ENCODE measurements at places on chromosomes 4 and X.

GRCh38 chr4:5079581-5079980 is 28.3 kb downstream of the STK32B start:
- DNase-seq: no peak

GRCh38 chrX:13059637-13060499 is 15.4 kb upstream of the FAM9C start:
- DNase-seq: no peak

DNA sequence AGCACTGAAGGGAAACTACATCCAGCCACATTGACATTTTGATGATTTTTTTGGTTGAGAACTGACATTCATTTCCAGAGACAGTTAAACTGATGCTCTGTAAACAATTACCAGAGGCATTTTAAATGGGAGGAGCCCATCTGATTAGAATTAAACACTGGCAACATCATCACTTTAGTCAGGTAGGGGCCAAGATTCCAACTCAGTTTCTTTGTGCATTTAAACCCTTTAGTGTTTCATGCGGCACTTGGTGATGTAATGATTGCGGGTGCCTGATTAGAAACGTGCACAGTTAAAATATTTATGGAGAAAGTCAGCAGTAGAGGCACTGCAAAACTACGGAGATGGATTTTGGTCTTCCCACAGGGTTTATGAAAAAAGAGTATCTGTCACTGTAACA is 16.1 kb downstream of the TNIP3 start:
- no peak for DNase-seq

DNA sequence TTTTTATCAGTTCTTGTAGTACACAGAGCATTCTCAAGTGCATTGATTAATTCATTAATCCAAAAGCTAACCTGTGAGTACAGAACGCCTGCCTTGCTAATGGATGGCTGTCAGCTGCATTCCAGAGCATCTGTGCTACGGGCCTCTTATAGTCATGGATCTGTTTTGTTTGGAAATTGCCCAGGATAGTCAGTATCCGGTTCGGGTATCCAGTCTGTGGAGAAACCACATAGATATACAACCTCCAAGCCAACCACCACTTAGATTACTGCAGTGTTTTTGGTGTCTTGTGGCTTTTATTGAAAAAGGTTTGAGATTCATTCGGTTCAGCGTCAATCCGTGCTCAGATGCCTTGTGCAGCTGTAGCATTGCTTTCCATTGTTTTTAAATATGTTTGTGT is 4.0 kb downstream of the LAP3 start:
- no peak for DNase-seq

- DNase-seq: no peak
Measured at GRCh38 chr4:72489267-72489666, 79.8 kb downstream of the ADAMTS3 start.

DNA sequence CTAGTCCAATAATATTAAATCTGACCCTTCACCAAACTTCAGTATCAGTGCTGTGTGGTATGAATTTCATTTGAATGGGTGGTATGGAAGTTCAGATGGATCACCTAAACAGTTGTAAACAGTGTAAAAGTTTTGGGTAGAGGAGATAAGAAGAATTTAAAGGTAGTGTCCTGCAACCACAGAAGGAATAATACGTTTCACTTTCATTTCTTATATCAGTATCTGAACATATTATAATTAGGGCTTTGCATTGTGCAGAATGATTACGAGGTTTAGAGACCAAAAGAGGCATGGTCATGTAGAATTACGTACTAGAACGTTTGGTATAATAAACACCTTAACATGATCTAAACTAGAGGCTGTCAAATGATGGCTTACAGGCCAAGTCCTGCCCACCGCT is 116.1 kb downstream of the PDLIM5 start:
- DNase-seq: no peak

DNA sequence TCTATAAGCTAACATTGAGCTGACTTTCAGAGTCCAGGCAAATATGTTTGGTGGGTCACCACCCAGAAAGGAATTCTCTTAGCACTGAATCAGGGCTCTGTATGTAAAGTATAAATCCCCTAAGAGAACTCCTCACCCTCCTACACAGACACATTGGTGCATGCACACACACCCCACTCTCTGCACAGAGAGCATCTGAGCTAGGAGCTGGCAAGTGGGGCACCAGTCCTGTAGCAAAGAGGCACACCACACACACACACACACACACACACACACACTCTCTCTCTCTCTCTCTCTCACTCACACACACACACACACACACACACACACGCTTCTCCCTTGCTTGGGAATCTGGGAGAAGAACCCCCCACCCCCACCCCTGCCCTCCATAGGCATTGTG is 3.2 kb downstream of the SLITRK2 start:
- DNase-seq: no peak

GRCh38 chr4:121980643-121981042 is 28.8 kb upstream of the TRPC3 start:
- DNase-seq: no peak

DNA sequence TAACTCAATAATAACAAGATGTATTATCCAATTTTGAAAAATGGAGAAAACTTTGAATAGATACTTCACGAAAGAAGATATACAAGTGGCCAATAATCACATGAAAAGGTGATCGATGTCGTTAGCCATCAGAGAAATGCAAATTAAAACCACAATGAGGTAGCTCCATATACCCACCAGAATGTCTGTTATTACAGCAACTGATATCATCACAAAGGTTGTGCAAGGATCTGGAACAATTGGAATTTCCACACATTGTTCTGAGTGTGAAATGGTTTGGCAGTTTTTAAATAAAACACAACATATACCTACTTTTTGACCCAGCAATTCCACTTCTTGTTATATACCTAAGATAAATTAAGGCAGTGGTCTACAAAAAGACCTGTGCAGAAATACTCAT is 71.7 kb downstream of the IRS4 start:
- DNase-seq: no peak

DNA sequence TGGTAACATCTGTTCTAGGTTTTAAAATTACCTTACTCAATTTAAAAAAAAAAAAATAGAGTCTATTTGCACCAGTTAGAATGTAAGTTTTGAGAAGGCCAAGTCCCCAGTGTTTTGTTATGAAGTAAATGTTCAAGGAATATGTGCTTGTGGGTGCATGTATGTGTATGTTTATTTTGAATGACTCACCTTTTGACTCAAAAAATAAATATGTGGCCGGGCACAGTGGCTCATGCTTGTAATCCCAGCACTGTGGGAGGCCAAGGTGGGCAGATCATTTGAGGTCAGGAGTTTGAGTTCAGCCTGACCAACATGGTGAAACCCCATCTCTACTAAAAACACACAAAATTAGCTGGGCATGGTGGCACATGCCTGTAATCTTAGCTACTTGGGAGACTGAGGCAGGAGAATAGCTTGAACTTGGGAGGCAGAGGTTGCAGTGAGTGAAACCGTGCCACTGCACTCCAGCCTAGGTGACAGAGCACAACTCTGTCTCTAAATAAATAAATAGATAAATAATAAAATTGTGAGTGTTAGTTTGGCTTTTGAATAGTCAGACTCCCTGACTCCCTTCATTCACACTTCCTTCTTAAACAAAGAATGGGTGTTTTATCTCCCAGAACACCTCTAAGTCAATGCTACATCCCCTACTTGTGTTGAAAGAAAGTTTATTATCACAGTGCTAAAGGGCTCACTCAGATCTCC is 511.3 kb upstream of the PCDH7 start:
- DNase-seq: no peak

All from CD4-positive, alpha-beta T cell treated with Interleukin-21 for 1 hour (primary cell).